Left hindlimb (tissue), 1 donor: ENCODE measurements at places on chromosomes 6 and 20.

GRCh38 chr20:38833154-38833856, 27.8 kb downstream of the PPP1R16B start:
- DNase-seq, result no peak

DNA sequence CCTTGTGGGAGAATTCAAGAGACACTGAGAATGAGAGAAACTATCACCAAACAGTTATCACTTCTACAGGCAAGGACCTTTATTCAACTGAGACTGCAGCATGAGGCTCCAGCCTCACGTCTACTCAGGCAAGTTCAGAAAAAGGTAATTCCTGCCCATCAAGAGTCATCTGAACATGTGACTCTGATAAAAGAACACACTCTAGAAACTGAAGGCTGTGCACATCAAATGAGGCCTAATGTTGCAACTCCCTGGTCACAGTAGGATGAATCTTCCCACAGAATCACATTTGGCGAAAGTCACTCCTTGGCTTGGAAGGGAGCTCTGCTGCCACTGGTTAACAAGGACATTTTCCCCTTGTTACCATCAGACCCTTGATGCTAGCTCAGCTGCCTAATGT, 71.2 kb upstream of the EMILIN3 start:
- DNase-seq, result no peak

DNA sequence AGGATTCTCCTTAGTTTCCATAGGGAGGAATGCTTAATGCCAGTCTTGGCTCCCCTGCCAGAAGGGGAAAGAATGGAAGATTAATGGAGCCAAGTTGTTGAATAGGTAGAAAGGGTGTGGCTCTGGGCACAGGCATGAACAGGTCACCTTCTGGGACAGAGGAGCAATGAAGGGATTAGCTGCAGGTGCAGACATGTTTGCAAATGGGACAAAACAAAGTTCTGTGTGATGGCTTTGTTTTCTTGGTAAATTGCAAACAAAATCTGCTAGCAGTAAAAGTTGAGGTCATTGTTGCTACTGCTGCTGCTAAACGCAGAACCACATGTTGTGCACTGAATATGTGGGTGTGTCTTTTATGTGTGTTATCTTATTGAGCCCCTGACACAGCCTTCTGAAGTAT, 93.3 kb downstream of the PERP start:
- no peak for DNase-seq

DNA sequence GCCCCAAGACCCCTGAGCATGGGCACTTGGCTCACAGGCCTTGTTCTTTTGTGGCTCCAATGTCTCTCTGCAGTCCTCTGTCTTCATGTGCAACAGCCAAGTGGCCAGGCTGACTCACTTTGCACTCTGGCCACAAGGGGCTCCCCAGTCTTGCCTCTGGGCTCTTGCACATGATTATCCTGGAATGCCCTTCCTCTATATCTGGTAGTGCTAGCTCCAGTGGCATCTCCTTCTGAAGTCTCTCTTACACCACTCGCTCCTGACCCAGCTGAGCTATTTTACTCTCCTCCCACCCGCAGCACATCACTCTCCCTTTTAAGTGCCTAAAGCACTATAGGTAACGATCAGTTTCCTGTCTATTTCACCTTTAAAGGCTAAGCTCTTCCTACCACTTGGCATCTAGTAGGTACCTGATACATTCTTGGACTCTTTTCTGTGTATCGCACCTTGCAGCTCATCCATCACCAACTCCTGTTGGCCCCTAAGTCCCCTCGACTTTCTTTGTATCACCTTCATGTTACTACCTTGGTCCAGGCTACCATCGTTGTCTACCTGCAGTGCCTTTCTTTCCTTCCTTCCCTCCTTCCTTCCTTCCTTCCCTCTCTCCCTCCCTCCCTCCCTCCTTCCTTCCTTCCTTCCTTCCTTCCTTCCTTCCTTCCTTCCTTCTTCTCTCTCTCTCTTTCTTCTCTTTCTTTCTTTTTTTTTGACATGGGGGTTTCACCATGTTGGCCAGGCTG, 211.9 kb upstream of the RNF24 start:
- DNase-seq, result no peak

- no peak for DNase-seq
Measured at GRCh38 chr6:20814494-20814893, 280.2 kb downstream of the CDKAL1 start.
